ENCODE measurements at places on chromosomes 1 and 21.

DNA sequence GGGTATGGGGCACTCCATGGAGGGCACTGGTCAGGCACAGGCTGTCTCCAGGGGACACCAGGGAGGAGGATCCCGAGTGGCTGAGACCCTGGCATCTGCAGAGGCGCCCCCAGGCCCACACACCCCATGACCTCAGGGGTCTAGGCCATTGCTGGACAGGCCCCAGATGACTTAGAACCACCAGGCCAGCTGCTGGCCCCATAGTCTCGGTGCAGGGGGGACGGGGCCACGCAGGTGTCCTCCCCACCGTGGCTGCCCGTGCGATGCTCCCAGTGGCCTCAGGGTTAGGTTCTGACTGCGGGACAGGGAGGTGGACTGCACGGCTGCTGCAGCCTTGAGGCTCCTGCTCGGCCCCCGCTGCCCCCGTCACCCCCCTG is 44.0 kb downstream of the MORN1 start:
- no peak for DNase-seq

DNA sequence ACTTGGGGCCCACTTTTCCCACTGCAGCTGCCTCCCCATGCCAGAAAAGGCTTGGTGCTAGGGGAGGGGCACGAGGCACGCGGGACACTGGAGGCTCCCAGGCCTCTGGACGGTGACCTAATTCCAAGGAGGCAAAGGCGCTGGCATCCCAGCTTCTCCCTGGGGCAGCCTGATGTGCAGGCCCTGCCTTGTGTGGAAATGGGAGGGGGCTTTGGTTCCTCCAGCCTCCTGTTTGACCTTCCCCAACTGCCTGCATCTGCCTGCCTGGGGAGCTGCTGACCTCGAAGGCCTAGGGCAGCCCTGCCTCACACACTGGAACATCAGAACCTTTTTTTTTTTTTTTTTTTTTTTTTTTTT is 39.9 kb downstream of the KIAA1614 start:
- DNase-seq, result no peak

DNA sequence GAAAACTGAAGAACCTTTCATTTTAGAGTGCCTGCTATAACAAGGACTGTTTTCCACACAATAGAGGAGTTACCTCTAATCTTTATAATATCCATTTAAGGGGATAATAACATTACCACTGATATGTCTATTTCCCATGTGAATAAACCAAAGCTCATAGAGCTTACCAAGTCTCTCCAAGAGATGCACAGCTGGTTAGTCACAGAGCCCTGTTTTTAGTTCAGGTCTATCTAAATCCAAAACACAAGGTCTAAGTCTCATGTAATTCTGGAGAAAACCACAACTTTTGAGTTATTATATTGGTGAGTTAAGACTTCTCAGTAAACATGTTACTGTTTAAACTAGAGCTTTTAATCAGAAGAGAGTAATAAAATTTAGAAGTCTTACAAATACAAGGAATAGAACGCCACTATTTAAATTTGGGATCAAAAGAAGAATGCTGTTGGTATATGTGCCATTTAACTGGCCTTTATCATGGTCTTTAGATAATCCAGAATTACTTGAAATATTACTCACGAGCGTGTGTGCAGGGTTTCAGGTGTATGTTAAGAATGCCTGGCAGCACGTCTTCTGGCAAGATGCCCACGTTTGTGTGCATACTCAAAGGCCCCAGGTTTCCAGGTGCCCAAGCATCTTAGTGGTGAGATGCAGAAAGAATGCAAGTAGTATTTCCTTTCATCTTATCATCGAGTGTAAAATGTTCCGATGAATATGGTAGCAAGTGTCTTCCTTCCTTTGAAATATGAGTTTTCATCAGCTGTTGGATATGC is 190.6 kb downstream of the FMN2 start:
- no peak for DNase-seq

DNA sequence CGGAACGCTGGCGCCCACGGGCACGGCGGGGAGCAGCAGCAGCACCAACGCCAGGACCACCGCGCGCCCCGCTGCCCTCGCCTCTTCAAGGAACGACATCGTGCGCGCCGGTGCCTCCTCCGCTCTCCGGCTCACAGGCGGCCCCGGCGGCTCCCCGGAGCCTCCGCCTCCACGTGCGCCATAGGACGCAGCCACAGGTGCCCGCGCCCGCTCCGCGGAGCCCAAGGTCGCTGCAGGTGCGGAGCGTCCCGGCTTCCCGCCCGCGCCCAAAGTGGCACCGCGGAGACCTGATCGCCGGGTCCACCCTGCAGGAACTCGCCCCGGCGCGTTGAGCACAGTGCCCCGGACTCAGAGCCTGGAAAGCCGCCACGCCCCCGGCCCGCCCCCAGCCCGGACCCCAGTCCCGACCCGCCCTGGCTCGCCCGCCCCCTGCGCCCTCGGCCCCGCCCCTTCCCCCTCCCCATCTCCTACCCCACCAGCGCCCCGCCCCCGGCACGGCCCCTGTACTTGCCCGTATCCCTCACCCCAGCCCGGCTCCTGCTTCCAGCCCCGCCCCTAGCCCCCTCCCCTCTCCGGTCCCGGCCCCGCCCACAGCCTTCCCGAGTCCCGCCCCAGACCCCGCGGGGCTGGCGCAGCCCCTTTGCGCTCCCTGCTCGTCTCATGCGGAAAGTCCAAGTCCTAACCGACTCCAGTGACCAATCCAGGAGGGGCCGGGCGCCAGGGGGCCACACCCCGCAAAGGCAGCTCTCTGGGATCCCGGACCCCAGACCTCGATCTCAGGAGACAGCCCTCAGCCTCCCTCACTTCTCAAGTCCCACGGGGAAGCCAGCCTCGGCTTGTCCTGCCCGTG is at the start of gene MEGF6:
Gene MEGF6 (minus strand): TSS at position 339 of the 850 bp plus-strand sequence. CDS start 240 bp downstream, at position 99.
- DNase-seq, result no peak

- DNase-seq, result peak; percentile 46
Observed at GRCh38 chr21:26846036-26846931, 1.1 kb upstream of the ADAMTS1 start.

DNA sequence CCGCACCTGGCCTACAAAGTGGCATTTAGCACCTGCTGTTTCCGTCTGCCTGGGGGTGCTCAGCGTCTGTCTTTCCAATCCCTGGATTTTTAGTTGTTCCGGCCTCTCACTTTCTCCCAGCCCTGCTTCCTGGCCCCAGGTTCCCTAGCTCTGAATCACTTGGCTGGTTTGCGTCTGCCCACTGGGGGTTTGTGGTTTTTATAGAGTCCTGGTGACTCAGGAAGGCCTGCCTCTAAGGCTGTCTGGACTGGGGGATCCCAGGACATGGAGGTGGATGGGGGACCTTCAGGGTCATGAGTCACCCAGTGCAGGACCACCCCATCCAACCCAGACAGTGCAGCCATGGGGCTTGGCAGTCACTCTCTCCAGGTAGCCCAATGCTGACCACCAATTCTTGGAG is 53.5 kb downstream of the MRPL37 start:
- DNase-seq, result no peak

DNA sequence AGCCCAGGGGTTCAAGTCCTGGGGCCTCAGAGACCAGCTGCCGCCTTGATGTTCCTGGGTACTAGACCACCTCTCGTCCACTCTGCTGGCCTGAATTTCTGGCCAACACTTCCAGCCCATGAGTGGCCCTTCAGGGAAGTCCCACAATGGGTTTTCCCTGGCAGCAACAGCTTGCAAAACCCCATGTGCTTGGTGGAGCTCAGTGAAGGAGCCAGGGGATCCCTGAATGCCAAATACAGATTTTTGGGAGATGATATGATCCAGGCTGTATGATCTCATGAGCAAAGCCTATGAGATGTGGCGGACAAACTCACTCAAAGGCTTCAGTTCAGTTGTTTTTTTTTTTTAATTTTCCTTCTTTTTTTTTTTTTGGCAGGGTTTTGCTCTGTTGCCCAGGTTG is 9.6 kb upstream of the RASSF5 start:
- DNase-seq, result no peak

GRCh38 chr1:119874186-119874585 is 22.1 kb downstream of the ADAM30 start:
- no peak for DNase-seq
